ENCODE measurements at places on chromosomes 13 and 19.

GRCh38 chr13:83057119-83057518 is 825.2 kb downstream of the SLITRK1 start:
- no peak for DNase-seq

GRCh38 chr13:111474136-111475002 is 153.9 kb downstream of the TEX29 start:
- DNase-seq, result peak; percentile 46

DNA sequence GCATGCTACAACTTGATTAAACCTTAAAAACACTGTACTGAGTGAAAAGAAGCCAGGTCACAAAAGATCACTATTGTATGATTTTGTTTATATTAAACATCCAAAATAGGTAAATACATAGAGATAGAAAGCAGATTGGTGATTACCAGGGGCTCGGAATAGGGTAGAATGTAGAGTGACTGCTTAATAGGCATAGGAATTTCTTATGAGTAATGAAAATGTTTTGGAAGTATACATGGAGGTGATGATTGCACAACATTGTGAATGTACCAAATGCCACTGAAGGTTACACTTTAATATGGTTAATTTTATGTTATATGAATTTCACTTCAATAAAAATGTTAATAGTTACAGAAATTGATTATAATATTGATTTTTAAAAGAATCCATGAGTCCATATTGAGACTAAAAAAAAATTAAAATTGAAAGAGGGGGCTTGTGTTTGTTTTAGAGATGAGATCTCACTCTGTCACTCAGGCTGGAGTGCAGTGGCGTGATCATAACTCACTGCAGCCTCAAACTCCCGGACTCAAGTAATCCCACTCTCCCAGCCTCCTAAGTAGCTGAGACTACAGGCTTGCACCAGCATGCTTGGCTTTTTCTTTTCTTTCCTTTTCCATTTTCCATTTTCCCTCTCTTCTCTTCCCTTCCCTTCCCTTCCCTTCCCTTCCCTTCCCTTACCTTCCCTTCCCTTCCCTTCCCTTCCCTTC is 85.1 kb downstream of the FNDC3A start:
- DNase-seq, result no peak

- DNase-seq, result no peak
These were observed 35.1 kb downstream of the MYCBP2 start for GRCh38 chr13:77291774-77292173.

DNA sequence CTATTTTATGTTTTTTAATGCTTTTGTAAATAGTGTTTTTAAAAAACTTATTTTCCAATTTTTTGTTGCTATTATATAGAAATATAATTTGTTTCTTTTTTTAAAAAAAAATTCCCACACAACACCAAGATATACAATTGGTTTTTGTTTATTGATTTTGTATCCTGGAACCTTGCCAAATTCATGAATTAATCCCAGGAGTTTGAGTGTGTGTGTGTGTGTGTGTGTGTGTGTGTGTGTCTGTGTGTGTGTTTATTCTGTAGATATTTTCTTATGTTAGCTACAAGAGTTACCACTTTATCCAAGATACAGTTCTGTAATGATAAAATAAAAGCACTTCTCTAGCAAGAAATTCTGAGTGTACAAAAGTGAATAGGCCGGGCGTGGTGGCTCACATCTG is 7.6 kb downstream of the TPRX1 start:
- DNase-seq, result no peak

- DNase-seq, result no peak
These were observed 309.2 kb downstream of the ZNF536 start for GRCh38 chr19:30681162-30682100.

GRCh38 chr19:44803442-44804428 is 5.2 kb upstream of the BCAM start:
- DNase-seq, result no peak

GRCh38 chr13:25231517-25231916 is 55.8 kb downstream of the MTMR6 start:
- DNase-seq, result no peak

- DNase-seq, result no peak
These were observed 10.0 kb downstream of the SLC5A5 start for GRCh38 chr19:17881701-17882100.

DNA sequence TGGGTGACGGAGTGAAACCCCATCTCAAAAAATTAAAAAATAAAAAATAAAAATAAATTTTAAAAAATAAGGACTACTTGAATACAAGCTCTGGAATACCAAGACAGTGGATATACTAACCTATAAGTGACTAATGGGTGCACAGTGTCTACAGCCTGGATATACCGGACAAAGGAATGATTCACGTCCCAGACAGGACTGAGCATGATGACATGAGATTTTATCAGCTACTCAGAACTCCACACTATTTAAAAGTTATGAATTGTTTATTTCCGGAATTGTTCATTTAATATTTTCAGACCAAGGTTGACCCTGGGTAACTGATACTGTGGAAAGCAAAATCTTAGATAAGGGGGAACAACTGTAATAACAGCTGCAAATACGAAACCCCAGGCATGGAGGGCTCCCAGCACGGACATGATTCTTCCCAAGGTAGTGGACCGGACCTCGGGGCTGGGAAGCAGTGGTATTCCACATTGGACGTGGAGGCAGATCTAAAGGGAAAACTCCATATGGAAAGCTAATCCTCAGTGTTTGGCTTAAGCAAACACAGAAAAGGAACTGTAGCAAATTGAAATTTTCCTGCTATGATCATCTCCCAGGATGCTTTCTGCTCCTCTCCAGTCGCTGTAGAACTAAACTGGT is 102.6 kb upstream of the TSHZ3 start:
- no peak for DNase-seq

DNA sequence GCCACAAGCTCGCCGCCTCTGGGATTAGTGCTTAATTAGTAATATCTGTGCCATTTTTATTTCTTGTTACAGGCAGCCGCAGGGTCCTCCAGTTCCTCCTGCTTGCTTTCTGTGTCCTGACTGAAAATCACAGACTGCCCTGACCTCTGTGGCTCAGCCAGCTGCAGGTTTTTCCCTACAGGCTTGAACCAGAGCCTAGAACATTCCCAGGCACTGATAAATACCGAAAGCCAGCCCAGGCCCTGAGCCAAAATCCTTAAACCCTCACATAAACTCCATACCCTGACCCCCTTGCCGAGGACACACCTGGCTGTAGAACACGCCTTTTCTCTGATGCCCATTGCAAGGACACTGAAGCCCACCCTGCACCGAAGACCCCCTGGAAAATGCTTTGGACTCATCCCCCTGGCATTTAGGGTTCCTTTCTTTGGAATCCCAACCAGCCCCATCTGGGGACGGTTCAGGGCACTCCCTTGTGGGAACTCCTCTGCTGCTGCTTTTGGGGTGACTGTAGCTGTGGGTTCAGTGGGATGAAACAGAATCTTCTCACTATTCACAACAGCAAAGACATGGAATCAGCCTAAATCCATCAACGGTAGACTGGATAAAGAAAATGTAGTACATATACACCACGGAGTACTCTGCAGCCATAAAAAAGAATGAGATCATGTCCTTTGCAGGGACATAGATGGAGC is 15.5 kb downstream of the DPP9 start:
- no peak for DNase-seq

DNA sequence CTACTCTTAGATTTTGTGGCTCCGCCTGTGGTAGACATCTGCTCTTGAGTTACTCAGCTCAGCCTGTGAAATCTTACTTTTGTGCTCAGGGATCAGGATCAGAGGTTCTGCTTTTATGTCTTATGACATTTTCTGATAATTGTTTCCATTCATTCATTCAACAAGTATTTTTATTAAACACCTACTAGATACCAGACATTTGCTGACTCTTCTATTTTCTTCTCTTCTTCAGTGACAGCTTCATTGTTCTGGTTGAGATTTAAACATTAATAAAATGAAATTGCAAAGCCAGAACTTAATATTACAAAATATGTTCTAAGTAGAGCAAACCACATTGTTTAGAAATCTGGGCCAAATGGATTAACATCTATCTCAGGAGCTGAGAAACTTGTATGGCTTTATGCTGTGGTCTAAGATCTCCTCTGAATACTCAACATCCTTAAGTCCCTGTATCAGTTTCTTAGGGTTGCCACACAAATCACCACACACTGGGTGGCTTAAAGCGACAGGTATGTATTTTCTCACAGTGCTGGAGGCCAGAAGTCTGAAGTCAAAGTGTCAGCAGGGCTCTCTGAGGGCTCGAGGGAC is 15.8 kb upstream of the MICU2 start:
- no peak for DNase-seq
